ENCODE measurements at places on chromosomes 3 and 15. TPM values are rescaled to one million over a fixed set of nuclear protein-coding genes. Genes with fewer than 3 reads are reported as not detected.

The SPATA12 gene
- 0.21 TPM for total RNA-seq

- H3K27me3 ChIP-seq = no peaks in the 10 kb centered on the region
- no peak overlapping the region for H3K4me3 ChIP-seq
- no peak for DNase-seq
- no peak overlapping the region for H3K27ac ChIP-seq
- no peaks in the 10 kb centered on the region for H3K36me3 ChIP-seq
Measured at GRCh38 chr15:70461992-70462391, 301.4 kb downstream of the UACA start.

The RBPMS2 gene
- 4.9 TPM for total RNA-seq

DNA sequence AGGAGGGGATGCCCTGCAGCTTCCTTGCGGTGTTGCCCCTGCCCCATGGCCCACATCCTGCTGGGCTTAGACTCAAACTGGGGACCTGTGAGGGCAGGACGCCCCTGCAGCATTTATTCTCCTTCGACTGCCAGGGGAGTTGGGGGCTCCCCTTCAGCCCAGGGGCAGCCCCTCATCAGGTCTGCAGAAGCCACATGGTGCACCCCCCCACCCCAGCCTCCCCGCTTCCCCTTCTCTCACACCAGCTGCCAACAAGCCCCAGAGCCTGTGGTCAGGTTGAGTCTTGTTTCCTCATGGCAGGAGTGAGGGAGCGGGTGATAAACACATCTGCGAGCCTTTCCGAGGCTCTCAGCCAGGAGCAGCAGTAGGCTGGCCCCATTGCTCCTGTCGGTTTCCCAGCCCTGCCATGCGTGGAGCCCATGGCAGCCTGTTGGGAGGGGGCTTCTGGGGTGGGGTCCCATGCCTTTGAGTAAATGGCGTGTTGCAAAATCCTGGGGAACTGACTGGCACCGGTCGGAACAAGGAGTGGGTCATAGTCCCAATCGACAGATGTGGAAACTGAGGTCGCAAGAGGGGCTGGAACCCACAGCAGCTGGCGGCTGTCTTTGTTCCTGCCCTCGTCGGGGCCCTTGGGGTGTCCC is 27.8 kb downstream of the WNT7A start:
- H3K27ac ChIP-seq = no peak overlapping the region
- no peak overlapping the region for H3K4me3 ChIP-seq

GRCh38 chr15:65044724-65045481 is at the start of gene SLC51B:
Gene SLC51B (plus strand): TSS chr15:65045387. CDS start chr15:65050005, 4,618 bp downstream.
- H3K27ac ChIP-seq = no peak within 1 kb of the TSS
- no peaks in the 10 kb centered on the region for H3K36me3 ChIP-seq
- no peak within 1 kb of the TSS for H3K4me3 ChIP-seq
- no peak for DNase-seq
- H3K4me1 ChIP-seq = peaks cover 10% of the 10 kb centered on the region

- H3K27me3 ChIP-seq = no peaks in the 10 kb centered on the region
- no peaks in the 10 kb centered on the region for H3K4me1 ChIP-seq
- H3K36me3 ChIP-seq = no peaks in the 10 kb centered on the region
- no peak overlapping the region for H3K4me3 ChIP-seq
- no peak for DNase-seq
- H3K27ac ChIP-seq = no peak overlapping the region
Measured at GRCh38 chr3:170542704-170543103, 43.2 kb downstream of the SLC7A14 start.

The MYRIP gene
- 31.1 TPM for total RNA-seq

DNA sequence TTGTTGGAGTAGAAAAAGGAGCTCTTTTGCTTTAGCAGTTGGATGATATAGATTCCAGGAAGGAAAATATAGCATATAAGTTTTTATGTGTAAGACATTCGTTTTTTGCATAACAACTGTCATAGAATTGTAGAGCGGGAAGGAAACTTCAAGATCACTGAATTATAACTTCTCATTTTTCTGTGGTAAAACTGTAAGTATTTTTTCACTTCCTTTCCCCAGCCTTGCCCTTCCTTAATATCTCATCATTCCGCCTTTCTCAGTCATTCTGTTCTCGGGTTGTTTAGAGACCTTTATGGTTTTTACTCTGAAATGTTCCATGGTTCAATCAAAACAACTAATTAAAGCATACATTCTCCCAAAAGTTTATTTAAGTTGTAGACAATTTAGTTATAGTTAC is 1.1 kb downstream of the EAF2 start:
- DNase-seq = no peak
- H3K4me3 ChIP-seq = peak overlapping the region; percentile 78
- H3K4me1 ChIP-seq = peaks cover 6% of the 10 kb centered on the region
- no peaks in the 10 kb centered on the region for H3K36me3 ChIP-seq
- H3K27ac ChIP-seq = no peak overlapping the region

DNA sequence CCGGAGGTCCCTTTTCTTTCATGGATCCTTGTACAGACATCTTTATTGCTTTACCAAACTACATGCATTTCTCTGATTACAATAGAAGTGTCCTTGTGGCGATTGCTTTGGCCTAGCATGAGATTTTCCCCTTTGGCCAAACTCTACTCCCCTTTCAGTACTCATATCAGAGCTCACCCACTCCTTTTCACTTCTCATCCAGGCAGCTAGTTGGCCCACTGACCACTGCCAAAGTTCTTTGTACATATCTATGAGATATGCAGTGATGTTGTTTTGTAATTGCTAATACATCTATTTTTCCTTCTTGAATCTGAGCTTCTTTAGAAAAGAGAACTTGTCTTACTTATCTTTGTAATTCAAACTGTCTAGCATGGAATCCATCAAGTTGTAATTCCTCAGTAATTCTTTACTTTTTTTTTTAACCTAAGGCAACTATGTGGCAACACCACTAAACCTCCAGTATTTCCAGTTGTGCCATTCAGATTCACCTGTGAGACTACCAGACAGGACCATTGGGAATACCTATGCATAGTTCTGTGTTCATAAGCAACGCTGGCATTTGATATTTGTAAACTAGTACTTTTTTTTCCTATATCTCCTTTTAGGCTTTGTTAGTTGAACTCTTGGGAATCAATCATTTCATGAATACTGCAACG is 39.2 kb downstream of the AADACL2 start:
- no peak for DNase-seq
- no peaks in the 10 kb centered on the region for H3K27me3 ChIP-seq
- no peak overlapping the region for H3K4me3 ChIP-seq
- no peaks in the 10 kb centered on the region for H3K4me1 ChIP-seq

The FBXO40 gene
- 0.06 TPM for total RNA-seq

The XIRP1 gene
- not detected for total RNA-seq

DNA sequence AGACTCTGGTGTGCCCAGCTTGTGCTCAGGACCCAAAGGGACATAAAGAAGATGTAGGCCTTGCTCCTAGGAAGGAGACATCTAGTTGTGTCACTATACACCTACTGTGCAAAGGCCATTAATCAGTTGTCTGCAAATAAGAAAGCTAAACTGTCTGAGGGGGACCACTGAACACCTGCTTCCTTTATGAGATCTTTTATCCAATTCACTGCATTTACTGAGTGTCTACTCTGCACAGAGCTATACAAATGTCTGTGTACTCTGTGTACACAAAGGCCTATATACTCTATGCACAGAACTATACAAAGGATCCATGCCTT is 124.8 kb downstream of the CTNNB1 start:
- no peaks in the 10 kb centered on the region for H3K36me3 ChIP-seq
- H3K4me1 ChIP-seq = no peaks in the 10 kb centered on the region
- H3K27me3 ChIP-seq = no peaks in the 10 kb centered on the region

The GRK7 gene
- total RNA-seq = not detected

The CIP2A gene
- total RNA-seq = not detected

DNA sequence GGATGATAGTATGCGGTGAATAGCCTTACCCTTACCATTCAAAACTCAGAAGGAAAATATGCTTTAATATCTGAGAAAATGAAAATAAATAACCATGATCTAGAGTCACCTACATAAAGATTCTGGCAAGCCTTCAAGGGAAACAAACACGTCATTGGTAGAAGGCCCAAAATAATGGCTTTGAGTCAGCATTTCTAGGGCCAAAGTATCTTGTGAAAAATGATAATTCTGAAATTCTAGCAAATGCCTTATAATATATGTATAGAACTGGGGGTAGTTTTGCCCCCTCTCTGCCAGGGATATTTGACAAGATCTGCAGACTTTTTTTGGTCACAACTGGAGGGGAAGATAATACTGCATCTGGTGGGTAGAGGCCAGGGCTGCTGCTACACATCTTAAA is 15.4 kb downstream of the PLSCR1 start:
- no peaks in the 10 kb centered on the region for H3K4me1 ChIP-seq
- H3K36me3 ChIP-seq = no peaks in the 10 kb centered on the region
- no peaks in the 10 kb centered on the region for H3K27me3 ChIP-seq

DNA sequence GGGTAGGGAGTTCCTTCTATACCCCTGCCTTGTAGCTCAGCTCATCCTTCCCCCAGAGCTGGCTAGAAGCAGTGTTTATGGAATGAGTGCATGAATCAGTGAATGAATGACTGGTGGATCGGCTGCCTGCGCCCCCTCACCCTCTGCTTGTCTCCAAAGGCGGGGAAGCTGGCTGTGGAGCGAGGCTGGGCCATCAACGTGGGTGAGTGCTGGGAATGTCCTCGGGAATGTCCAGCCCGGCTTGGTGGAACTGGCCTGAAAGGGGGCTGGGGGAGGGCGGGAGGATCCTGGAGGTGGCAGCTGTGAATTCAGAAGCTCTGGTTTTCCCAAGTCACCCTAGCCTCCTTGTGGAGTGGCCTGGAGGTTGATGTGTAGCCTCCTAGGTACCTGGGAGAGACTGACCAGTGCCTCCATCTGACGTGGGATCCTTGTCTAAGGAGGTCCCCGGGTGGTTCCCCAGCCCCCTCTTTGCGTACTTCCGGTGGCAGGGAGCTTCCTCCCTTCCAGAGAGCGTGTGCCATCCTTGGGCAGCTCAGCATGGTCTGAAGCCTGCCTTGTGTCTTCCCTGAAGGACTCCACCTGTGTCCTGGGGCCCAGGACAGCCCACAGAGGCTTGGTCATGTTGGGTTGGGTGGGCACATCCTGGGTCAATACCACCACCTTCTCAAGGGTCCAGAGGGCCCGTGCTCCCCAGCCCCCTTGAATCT is 18.4 kb downstream of the HDAC11 start:
- DNase-seq = no peak
- H3K36me3 ChIP-seq = no peaks in the 10 kb centered on the region
- H3K27me3 ChIP-seq = no peaks in the 10 kb centered on the region
- H3K27ac ChIP-seq = no peak overlapping the region

The CHL1 gene
- 2.6 TPM for total RNA-seq

DNA sequence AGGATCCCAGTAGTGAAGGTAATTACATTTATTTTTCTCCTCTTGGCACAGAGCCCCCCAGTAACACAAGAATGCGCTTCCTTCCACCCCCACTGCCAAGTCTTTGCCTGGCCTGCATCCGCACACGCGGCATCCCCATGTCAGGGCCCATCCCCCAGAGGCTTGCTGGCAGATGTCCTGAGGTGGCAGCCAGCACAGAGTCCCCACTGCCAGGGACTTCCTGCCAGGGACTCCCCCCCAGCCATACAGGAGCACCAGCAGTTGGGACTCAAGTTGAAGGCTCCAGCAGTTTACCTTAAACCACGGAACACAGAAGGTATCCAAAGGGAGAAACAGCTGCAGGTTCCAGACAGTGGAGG is 41.0 kb downstream of the MEGF11 start:
- H3K4me1 ChIP-seq = no peaks in the 10 kb centered on the region
- no peak for DNase-seq
- H3K27ac ChIP-seq = no peak overlapping the region
- no peak overlapping the region for H3K4me3 ChIP-seq
- no peaks in the 10 kb centered on the region for H3K36me3 ChIP-seq

The ZPLD1 gene
- not detected for total RNA-seq

The CLDN18 gene
- total RNA-seq = not detected

GRCh38 chr3:186825294-186825821 is 17.2 kb upstream of the ADIPOQ start:
- no peaks in the 10 kb centered on the region for H3K27me3 ChIP-seq
- H3K36me3 ChIP-seq = no peaks in the 10 kb centered on the region
- no peak for DNase-seq
- H3K27ac ChIP-seq = no peak overlapping the region
- no peak overlapping the region for H3K4me3 ChIP-seq

The SLC2A2 gene
- total RNA-seq = not detected

GRCh38 chr3:191631496-191631895 is 170.5 kb downstream of the PYDC2 start:
- no peaks in the 10 kb centered on the region for H3K27me3 ChIP-seq
- no peak for DNase-seq
- H3K4me3 ChIP-seq = no peak overlapping the region
- H3K27ac ChIP-seq = no peak overlapping the region
- H3K36me3 ChIP-seq = no peaks in the 10 kb centered on the region

The SLC4A7 gene
- total RNA-seq = 83.5 TPM

- no peak for DNase-seq
- no peaks in the 10 kb centered on the region for H3K36me3 ChIP-seq
- no peaks in the 10 kb centered on the region for H3K27me3 ChIP-seq
- no peak overlapping the region for H3K4me3 ChIP-seq
- H3K27ac ChIP-seq = no peak overlapping the region
Measured at GRCh38 chr3:136956971-136957370, 812 bp upstream of the IL20RB start.

The ESYT3 gene
- 5.6 TPM for total RNA-seq

DNA sequence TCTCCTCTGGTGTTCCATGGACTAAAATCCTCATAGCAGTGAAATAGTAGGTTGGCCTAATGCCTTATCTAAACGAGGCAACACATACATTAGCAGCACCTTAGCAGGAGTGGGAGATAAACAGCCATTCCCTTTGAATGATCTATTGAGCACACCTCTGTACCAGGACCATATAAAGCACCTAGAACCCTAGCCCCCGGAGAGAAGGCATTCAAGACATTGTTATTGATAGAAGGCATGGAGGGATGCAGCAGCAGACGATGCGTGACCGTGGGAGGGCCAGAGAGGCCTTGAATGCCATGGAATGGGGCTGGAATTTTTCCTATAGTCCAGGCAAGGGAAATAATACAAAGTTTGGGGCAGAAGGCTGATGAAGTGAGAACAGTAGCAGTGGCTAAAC is 6.6 kb upstream of the SEMA5B start:
- no peak for DNase-seq
- no peak overlapping the region for H3K4me3 ChIP-seq
- no peaks in the 10 kb centered on the region for H3K36me3 ChIP-seq
- no peaks in the 10 kb centered on the region for H3K27me3 ChIP-seq
- H3K4me1 ChIP-seq = no peaks in the 10 kb centered on the region

The CP gene
- total RNA-seq = 13.3 TPM

DNA sequence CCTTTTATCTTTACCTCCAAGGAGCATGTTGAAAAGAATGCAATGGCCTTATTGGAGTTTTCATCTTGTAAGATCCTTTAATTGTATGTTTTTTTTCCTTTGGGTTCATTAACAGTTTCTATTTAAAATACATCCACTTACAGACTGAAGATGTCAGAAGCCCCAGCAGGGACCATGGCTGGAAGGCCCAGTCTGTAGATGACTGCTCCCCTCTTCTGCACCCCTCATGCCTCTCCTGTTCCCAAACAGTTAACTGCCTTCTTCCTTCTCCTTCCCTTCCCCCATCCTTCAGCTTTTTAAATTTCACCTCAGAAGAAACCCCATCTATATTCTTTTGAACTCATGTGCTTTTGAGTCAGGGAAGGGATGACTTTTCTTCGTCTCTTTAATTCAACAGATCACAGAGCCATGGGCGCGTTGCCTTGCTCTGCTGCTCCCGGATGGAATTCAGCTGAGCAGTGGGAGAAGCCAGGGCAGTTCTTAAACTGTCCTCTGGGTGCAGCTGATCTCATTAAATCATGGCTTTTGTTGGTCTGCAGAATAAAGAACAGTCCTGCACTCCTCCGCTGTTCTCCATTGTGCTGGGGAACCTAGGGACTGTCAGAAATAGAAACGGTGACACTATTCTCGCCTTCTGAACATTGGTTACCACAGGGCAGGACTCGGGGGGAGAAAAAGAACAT is 71.5 kb upstream of the EIF1B start:
- no peak for DNase-seq
- no peaks in the 10 kb centered on the region for H3K36me3 ChIP-seq
- no peaks in the 10 kb centered on the region for H3K27me3 ChIP-seq
- H3K27ac ChIP-seq = no peak overlapping the region
- peaks cover 4% of the 10 kb centered on the region for H3K4me1 ChIP-seq

The CCR8 gene
- not detected for total RNA-seq

Data from uterus (tissue), 4 donors.